Hematopoietic multipotent progenitor cell treated with erythropoietin and hydrocortisone succinate and interleukin-3 and kit ligand, for 17 days (in vitro differentiated cells): ENCODE measurements at places on chromosomes 2 and 18.

GRCh38 chr2:233093166-233093448 is 33.0 kb downstream of the INPP5D start:
- no peak for DNase-seq

DNA sequence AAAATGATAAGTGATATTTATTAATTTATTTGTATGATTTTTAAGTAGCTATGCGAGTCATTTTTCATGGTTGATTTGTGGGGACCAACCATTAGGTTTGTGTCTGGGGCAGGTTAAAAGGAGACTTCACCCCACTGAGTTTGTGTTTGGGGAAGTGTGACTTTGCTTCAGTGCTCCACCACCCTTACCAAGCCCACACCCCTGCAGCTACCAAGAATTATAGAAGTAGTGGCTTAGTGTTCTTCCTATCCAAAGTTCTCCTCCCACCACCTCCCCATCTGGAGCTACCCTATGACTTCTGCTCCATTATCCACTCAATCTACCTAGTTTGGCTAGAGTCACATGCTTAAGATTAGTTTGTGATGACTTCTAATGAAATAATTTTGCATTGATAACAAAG is 182.1 kb upstream of the ZEB2 start:
- no peak for DNase-seq

- no peak for DNase-seq
Measured at GRCh38 chr2:118936306-118936705, 5.7 kb upstream of the MARCO start.

- DNase-seq, result no peak
Measured at GRCh38 chr18:34772887-34773286, 62.8 kb downstream of the DTNA start.

- DNase-seq, result no peak
Measured at GRCh38 chr2:69493268-69493667, 56.0 kb upstream of the NFU1 start.

DNA sequence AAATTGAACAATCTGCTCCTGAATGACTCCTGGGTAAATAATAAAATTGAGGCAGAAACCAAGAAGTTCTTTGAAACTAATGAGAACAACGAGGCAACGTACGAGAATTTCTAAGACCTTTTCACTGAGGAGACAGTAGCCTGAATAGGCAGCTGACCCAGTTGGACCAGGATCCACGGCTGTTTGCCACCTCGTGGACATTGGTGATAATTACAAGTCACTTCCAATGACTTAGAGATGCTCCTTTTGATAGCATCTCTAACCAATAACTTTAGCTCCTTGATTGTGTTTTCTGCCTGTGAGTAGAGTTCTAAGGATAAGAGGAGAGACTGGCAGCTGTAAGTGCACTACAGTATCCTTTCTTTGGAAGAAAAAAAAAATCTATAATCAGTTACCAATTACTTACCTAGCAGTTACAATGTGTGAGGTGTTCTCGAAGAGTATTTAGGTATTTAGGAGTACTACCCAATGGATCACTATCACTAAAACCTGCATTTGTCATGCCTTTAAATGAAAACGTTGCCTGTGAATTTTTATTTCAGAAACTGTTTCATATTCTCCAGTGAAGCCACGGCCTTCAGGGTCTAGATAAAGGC is 31.3 kb upstream of the CNTNAP5 start:
- DNase-seq, result no peak

- DNase-seq, result no peak
Measured at GRCh38 chr18:79695856-79696850, 16.6 kb downstream of the CTDP1 start.

- no peak for DNase-seq
Measured at GRCh38 chr2:72330652-72331051, 183.0 kb upstream of the CYP26B1 start.

GRCh38 chr18:58569490-58569911 is 59.4 kb downstream of the ALPK2 start:
- no peak for DNase-seq

GRCh38 chr18:58865033-58865590 is 435 bp downstream of the ZNF532 start:
- DNase-seq, result no peak

DNA sequence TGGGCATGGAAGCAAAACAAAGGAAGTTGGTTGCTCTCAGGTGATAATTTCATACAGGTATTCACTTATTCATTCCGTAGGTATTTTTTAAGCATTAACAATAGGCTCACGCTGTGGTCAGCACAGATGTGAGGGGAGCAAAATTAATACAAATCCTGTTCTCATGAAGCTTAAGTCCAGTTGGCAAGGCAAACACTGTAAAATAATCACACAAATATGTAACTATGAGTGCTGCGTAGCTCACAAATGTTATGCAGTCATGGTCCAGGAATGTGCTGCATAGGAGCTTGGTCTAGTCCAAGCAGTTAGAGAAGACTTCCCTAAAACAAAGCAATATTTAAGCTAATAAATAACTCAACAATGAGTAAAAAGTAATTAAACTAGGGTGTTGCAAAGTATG is 23.9 kb downstream of the SP5 start:
- DNase-seq, result no peak

DNA sequence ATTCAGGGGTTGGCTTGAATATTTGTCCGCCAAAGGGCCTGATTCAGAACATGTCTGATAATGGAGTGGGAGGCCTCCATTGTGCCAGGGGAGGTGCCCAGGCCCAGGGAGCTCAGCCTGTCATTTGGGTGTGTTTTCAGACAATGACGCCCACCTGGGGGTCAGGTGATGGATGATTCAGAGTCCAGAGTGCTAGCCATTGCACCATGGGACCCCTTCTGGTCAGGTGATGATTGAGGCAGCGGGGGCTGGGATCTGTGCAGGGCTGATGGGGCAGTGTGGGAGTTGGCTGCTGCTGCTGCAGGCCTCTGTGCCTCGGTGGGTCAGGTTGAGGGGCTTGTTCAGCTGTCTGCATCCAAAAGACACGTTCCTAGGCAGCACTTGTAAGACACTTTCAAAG is 8.3 kb upstream of the ARHGEF4 start:
- no peak for DNase-seq

DNA sequence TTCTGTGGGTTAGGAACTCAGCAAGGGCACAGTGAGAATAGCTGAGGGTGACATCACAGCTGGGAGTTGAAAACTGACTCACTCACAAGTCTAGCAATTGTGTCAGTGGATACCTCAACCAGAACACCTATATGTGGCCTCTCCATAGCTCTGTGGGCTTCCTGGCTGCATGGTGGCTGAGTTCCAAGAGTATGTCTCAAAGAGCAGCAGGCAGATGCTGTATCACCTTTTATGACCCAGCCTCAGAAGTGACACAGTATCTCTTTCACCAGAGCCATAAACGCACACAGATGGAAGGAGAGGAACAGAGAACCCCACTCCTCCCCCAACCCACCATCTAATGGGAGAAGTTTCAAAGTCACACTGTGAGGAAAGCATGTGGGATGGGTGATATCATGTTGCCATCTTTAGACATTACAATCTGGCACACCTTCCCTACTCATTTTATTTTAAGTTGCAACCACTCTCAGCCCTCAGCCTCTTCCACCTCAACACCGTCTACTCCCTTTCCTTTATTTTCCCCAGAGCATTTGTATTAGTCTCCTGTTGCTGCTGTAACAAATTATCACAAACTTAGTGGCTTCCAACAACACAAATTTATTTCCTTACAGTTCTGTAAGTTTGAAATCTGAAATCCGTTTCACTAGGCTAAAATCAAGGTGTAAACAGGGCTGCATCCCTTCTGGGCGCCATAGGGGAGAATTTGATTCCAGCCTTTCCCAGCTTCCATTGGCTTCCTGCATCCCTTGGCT is 134.6 kb upstream of the SPATS2L start:
- no peak for DNase-seq

DNA sequence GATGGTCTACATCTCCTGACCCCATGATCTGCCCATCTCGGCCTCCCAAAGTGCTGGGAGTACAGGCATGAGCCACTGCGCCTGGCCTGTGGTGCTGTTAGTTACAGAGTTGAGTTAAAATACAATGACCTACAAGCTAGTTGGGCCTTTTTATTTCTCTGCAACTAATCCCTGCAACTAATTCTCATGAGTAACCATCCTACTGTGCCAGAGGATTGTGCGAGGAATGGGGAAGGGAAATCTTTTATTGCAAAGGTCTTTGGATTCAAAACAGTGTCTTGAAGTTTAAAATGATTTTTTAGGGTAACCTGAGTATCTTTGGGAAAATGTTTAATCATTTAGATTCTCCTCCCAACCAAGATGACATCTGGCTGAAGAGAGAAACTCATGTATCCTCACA is 88.8 kb upstream of the RMDN2 start:
- no peak for DNase-seq

DNA sequence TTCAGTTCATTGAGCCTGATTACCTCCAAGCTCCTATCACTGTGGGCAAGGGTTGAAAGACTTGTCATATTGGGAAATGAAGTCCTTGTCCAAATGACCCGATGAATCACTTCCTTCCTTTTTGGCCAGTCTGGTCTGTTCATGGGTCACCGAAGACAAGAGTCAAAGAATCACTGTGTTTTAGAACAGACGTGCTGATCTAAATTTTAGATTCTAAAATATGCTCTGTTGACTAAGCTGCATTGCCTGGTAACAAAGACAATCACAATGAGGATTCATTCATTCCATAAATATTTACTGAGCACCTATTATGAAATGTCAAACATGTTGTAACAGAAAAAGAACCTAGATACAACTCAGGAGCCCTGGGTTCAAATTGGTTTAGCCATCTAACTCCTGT is 99.4 kb upstream of the RND3 start:
- DNase-seq, result no peak

- no peak for DNase-seq
Measured at GRCh38 chr2:16363581-16363980, 302.1 kb downstream of the CYRIA start.

GRCh38 chr2:53188851-53189510 is 578.6 kb upstream of the CHAC2 start:
- DNase-seq, result no peak

- DNase-seq, result no peak
Measured at GRCh38 chr2:76448956-76449355, 738.2 kb upstream of the GCFC2 start.

GRCh38 chr18:32010124-32010721 is 8.4 kb upstream of the RNF125 start:
- no peak for DNase-seq

DNA sequence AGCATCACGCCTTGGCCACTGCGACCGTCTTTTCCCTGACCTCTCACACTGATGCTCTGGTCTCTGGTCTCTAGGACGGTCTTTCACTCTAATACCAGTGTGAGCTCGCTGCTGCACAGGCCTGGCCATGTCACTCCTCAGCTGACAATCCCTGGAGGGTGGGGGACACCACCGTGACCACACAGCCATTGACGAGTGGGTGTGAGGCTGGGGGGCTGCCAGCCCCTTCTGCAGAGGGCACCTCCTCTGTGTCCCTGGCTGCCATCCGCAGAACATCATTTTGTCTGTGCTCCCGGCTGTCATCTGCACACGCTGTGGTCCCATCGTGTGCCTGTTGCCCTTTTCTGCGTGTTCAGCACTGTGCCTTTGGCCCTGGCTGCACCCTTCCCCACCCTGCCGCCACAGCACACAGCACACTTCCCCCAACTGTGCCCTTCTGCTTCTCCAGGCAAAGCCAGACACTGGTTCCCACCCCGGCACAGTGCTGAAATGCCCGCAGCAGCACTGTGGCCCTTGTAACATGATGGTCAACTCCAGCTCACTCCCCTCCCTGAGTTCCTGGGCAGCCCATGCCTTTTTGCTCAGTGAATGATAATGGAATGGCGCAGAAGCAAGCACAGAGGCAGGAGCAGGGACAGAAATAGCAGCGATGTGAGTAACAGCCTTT is 30.4 kb upstream of the INHBB start:
- no peak for DNase-seq

GRCh38 chr18:8975624-8976023 is 126.9 kb upstream of the NDUFV2 start:
- no peak for DNase-seq

- DNase-seq, result no peak
Measured at GRCh38 chr18:449374-449773, 51.1 kb downstream of the COLEC12 start.

DNA sequence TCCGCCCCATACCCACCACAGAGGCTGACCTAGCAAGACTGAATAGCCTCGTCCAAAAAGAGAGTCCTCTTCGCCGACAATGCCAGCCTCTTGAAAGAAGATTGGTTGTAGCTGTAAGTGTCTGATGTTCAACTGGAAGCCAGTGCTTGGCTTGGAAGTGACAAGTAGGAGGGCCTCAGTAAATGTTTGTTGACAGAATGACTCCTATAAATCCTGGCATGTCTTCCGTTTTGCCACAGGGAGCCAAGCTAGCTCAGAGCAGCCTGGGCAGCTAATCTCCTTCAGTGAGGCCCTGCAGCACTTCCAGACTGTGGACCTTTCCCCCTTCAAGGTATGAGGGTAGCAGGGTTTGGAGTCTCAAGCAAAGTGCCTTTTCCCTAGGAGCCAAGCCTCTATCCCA is 14.9 kb downstream of the ELMOD3 start:
- DNase-seq, result no peak

DNA sequence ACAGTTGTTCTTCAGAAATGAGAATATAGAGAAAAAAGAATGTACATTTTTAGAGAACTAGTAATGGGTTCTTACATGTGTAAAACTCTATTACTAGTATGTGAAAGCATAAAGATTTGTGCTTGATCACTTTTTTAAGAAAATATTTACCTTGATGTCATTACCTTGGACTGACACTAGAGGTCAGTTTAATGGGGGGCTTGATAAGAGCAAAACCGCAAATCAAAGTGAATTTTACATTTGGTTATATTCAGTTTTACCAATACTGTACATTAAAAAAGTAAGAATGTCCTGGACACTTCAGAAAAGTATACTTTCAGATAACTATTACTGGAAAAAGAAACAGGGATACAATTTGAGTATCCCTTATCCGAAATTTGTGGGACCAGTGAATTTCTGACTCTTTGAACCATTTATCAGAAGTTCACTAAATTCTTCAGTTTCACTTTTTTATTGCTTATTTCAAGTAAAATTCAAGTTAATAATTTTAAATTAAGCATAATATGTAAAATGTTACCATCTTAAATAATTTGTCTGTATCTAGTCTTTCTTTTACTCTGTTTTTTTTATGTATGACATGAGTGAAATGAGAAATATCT is 1149.5 kb downstream of the DSC3 start:
- DNase-seq, result no peak

GRCh38 chr2:173764094-173764493 is 201.1 kb downstream of the SP3 start:
- no peak for DNase-seq

DNA sequence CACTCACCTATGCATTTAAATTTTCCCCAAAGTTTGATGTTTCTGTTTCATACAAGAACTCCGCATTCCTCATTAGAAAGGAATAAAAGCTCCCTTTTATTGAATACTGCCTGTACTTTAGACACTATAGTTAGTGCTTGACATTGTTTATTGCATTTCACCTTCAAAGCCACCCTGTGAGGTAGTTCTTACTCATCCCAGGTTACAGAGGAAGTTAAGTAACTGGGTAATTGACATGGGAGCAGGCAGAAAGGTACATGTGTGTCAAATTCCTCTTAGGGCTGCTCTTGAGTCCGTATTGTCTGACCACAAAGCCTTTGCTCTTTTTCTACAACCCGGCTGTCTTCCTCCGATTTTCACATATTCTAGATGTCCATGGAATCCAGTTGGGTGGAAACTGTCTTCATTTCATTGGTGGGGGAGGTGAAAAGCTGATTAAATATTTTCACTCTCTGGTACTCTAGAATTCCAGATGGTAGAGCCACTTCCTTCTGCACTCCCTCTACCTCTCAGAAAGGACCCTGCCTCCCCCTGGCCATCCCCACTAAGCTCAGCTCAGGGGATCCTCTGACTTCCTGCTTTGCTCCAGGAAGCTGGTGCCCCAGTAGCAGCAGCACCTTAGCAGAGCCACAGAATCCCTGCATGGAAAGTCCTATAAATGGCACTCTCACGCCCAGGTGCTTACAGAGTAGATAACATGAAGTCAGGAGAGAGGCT is 319.2 kb downstream of the LRATD1 start:
- no peak for DNase-seq
